ENCODE measurements at places on chromosomes 1 and 21. TPM values are rescaled to one million over a fixed set of nuclear protein-coding genes. Genes with fewer than 3 reads are reported as not detected.

KRTAP10-8 gene
- not detected for polyA plus RNA-seq

PYHIN1 gene
- 0.31 TPM for polyA plus RNA-seq

S100A7 gene
- polyA plus RNA-seq = 689 TPM

FNDC10 gene
- polyA plus RNA-seq = 7.5 TPM

LAMTOR5 gene
- 188 TPM for polyA plus RNA-seq

LCE1C gene
- polyA plus RNA-seq = not detected

FCRL5 gene
- polyA plus RNA-seq = 0.04 TPM

OR2T35 gene
- not detected for polyA plus RNA-seq

C8B gene
- not detected for polyA plus RNA-seq

PTP4A2 gene
- 40.6 TPM for polyA plus RNA-seq

IL12RB2 gene
- 1.7 TPM for polyA plus RNA-seq

GREM2 gene
- 1.0 TPM for polyA plus RNA-seq

GBP7 gene
- not detected for polyA plus RNA-seq

CELA2A gene
- not detected for polyA plus RNA-seq

TPTE gene
- 0.01 TPM for polyA plus RNA-seq

THEMIS2 gene
- 2.5 TPM for polyA plus RNA-seq

CNR2 gene
- polyA plus RNA-seq = 0.01 TPM

FOXO6 gene
- polyA plus RNA-seq = 0.28 TPM

USP48 gene
- 18.4 TPM for polyA plus RNA-seq

HEYL gene
- 0.45 TPM for polyA plus RNA-seq

PCAT6 gene
- polyA plus RNA-seq = 4.1 TPM

ATP6V1G3 gene
- not detected for polyA plus RNA-seq

KIRREL1 gene
- 3.7 TPM for polyA plus RNA-seq

HMCN1 gene
- 1.9 TPM for polyA plus RNA-seq

ARMH1 gene
- 0.71 TPM for polyA plus RNA-seq

IVL gene
- 344 TPM for polyA plus RNA-seq

PLA2G2A gene
- 81.7 TPM for polyA plus RNA-seq

TP53BP2 gene
- polyA plus RNA-seq = 18.7 TPM

HSPB7 gene
- 6.6 TPM for polyA plus RNA-seq
